ENCODE measurements at places on chromosomes 7 and 10.

DNA sequence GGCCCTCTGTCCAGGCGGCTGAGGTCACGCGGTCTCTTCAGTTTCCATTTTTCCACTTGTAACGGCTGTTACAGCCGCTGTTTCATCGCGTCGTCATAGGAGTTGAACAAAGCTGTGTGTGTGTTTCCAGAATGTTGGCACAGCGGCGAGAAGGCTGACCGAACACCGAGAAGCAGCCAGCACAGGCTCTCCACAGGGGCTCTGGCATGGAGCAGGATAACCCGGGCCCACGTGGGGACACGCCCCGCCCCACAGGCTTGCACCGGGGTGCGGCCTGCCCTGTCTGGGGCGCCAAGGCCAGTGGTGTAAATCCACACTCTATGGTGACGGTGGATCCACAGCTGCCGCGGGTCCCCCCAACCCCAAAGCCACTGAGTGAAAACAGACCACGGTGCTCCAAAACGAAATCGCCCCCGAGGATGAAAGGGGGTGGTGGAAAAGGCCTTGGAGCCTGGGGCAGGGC is 448.2 kb downstream of the DNAJB6 start:
- peak; percentile 58 for DNase-seq

GRCh38 chr10:26274391-26274790 is 57.8 kb downstream of the GAD2 start:
- no peak for DNase-seq

- DNase-seq = no peak
Observed at GRCh38 chr10:34731885-34732701, 83.0 kb downstream of the PARD3 start.

DNA sequence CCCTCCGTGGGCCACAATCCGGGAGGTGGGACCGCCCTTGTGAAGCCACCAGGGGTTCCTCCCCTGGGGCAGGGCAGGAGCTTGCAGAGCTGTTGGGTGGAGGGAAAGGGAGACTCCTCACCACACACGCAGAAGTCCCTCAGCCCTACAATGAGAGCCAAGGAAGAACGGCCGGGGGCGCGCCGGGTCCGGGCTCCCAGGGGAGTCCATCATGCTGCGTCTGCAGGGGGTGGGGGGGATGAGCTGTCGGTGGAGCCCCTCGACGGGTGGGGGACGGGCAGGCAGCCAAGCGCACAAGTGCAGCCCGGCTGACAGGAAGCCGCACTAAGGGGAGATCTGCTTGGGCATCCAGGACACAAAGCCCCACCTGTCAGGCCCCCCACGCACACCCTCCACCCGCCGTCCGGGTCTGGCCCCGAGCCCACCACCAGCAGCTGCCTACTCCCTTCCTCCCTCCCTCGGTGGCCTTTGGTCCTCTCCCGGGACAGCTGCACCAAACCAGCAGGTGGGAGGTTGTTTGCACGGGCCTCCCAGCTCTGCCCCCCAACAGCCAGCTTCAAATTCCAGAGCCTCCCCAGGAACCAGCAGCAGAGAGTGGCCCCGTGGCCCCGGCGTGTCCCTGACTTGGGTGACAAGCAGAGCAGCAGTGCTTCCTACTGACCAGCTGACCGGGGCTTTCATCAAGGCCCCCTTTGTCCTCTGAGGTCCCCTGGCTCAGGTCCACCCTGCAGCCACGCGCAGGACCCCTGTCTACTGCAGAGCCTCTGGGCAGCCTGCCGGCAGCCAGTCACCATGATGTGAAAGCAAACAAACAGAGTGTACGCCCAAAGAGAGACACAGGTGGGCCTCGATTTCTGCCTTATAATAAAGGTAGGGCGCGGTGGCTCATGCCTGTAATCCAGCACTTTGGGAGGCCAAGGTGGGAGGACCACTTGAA is 50.3 kb downstream of the HIP1 start:
- peak; percentile 42 for DNase-seq

DNA sequence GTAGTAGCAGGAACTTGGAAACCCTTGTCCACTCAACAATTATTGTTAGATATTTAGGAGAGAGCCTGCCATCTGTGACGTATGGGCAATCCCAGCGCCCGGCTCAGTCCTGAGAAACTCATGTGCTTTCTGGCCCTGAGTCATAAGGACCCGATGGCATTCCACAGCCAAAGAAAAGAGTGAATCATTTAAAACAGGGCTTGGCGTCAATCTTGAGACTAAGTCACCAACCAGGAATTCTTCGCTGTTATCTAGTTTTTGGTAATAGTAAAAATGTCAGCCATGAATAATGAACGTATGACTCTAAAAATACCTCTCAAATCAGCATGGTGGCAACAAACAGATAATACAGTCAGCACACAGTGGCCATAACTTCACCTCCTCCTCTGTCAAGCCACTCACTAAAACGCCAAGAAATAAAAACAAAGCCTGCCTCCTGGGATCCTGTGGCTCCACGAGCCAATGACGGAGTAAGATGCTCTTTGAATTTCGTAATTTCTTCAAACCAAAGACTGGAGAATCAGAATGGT is 140.8 kb downstream of the ADAM12 start:
- DNase-seq = no peak

DNA sequence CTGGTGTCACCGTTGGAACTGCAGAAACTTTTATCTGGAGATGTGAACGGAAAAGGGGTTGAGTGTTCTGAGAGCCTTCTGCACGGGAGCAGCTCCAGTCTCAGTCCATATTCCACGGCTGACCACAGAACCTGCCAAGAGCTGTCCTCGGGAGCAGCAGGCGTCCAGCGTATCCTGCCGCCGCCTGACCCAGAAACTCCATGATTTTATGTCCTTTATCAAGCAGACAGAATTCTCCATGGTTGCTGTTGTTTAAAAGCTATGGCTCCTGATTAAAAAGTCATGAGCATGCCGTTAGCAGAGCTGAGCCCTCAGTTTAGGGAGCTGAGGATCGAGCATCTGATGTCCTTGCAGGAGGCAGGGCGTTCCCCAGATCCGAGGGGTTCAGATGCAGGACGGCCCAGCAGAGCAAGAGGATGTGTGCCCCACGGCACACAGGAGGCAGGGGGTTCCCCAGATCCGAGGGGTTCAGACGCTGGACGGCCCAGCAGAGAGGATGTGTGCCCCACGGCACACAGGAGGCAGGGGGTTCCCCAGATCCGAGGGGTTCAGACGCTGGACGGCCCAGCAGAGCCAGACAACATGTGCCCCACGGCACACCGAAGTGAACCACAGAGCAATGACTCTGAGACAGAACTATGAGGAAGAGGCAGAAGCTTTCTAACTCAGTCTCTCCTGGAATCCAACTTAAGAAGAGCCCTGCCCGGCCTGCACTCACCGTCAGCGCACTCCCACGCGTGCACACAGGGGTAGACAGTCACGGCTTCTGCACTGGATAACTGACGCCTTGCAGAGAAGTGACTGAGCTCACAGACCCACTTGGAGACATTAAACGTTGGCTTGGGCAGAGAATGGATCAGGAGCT is 96.4 kb downstream of the WDR37 start:
- no peak for DNase-seq

- DNase-seq = no peak
Observed at GRCh38 chr10:21021843-21022594, 124.9 kb upstream of the NEBL start.

DNA sequence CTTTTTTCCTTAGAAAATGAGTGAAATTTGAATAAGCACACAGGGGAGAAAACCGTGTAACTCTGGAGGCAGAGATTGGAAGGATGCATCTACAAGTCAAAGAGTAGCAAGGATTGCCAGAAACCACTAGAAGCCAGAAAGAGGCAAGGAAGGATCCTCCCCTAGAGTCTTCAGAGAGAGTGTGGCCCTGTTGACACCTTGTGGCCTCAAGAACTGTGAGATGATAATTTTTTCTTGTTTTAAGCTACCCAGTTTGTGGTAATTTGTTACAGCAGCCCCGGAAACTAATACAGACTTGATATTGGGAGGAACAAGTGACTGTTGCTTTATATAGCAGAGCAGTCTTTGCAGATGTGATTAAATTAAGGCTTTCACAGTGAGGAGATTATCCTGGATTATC is 3.6 kb upstream of the GIMAP7 start:
- no peak for DNase-seq

GRCh38 chr7:98909487-98909886 is 31.2 kb downstream of the TRRAP start:
- no peak for DNase-seq

DNA sequence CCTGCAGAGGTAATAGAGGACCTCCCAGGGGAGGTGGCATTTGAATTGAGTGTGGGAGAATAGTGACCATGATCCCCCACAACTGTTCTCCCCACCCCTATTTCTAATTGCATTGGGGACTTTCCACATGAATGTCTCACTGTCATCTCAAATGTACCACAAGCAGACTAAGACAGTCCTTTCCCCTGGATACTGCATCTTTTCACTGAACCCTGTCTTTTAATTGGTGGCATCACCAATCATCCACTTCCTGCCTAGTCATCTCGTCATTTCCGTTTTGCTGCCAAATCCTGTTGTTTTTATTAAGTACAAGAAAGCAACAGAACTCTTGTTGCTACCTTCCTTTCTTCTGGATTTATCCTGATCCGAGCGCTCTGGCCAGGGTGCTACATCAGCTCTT is 120.3 kb downstream of the NRP1 start:
- no peak for DNase-seq

GRCh38 chr7:16850614-16851466 is 30.9 kb downstream of the AGR3 start:
- no peak for DNase-seq

GRCh38 chr10:6201516-6201975 is 1.2 kb upstream of the PFKFB3 start:
- DNase-seq = peak; percentile 87

DNA sequence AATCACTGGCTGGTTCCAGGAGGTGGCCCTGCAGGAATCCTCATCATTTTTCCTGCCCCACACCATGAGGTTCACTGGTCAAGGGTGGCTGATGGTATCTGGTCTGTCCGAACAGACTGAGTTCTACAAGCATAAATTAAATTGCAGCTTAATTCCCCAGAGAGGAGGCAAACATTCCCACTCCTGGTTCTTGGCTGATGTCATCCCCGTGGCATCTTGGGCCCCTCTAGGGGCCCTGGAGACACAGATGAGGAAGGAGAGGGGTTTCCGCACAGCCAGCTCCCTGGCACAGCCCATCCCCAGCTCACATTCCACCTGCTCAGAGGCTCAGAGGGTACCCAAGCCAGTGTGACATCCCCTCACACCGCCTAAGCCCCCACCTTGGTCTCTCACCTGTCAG is 5.3 kb upstream of the KLRG2 start:
- DNase-seq = peak; percentile 43

GRCh38 chr7:133511252-133511651 is 258.4 kb downstream of the EXOC4 start:
- DNase-seq = no peak

GRCh38 chr10:79269443-79269842 is 77.8 kb upstream of the PPIF start:
- no peak for DNase-seq

DNA sequence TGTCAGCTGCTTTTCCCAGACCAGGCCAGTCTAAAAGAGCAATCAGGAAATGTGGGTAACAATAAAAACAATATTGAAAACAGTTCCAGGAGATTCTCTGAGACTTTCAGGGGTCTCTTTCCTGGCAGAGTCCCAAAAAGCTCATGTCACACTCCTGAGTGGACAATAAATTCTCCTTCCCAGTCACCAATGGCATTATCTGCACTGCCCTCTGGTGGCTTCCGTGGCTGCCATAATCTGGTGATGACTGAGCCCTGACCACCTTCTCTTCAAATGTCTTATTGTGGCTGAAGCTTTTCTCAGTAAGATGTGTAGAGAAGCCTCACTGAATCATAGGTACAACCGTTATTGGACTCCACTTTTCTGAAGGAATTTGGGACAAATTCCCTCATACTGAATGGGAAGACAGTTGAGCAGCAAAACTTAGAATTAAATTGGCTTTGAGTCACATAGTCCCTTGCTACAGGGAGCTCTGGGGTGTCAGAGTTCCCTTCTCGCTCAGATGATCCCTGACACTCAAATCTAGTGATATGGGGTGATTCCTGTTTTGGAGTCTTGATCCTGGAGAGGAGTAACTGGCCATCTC is 24.4 kb upstream of the ASAH2 start:
- peak; percentile 42 for DNase-seq

- DNase-seq = peak; percentile 80
Observed at GRCh38 chr10:15387021-15387420, 15.9 kb upstream of the FAM171A1 start.

GRCh38 chr7:19062216-19062615 is 55.2 kb downstream of the TWIST1 start:
- DNase-seq = no peak

DNA sequence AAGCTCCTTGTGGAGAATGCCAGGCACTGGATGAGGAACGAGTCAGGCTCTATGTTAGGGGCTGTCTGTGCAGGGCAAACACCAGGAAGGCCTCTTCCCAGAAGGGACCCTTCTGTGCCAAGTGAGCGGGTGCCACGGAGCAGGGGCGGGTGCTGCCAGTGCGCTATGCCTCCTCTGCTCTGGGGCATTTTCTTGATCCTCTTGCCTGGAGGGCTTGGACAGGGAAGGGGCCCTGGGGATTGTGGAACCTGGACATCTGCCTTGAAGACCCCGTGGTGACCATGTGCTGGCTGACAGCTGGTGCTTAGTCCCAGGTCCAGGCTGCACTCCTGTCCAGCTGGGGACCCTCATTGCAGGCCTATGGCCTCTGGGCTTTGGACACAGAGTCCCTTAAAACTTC is 15.4 kb upstream of the TBRG4 start:
- no peak for DNase-seq

DNA sequence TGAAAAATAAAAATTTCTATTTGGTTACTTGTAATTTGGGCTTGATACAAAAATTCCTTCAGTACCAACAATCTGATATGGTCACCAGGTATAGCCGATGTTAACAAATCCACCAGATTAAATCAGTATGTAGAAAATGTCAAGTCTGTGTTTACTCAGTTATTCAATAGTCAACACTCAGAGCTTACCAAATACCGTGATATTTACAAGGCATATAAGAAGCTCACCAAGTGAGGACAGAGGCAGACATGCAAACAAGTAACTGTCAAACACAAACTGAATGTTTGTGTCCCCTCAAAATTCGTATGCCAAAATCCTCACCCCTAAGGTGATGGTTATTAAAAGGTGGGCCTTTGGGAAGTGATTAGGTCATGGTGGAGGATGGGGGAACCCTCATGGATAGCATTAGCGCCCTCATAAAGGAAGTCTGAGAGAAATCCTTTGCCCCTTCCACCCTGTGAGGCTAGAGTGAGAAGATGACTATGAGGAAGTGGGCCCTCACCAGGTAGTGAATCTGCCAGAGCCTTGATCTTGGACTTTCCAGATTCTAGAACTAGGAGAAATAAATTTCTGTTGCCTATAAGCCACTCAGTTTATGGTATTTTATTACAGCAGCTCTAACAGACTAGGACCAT is 63.1 kb downstream of the TES start:
- DNase-seq = no peak

GRCh38 chr10:92238054-92238585 is 52.8 kb downstream of the CPEB3 start:
- peak; percentile 15 for DNase-seq

- no peak for DNase-seq
Observed at GRCh38 chr7:133618970-133619369, 366.1 kb downstream of the EXOC4 start.

- no peak for DNase-seq
Observed at GRCh38 chr10:74543276-74543675, 283.1 kb upstream of the KAT6B start.

DNA sequence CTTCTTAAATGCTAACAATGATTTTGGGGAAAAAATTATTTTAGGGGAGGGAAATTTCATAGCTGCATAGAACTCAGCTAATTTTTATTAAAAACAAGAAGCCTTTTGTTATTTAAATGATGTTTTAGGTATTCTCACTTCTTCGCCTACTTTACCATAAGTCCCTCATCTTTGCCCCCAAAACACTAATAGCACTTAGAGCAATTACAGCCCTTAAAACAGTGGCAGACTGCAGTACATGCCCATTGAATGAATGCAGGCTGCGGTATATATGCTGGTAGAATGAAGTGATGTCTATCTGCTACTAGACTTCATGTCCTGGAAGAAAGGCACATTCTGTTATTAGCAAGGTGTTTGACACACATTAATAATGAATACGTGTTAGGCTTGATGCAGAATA is 2.9 kb upstream of the SPAG6 start:
- peak; percentile 63 for DNase-seq

Measured in eye (tissue), 1 donor.